Hematopoietic multipotent progenitor cell treated with erythropoietin and hydrocortisone succinate and interleukin-3 and kit ligand, for 6 days (in vitro differentiated cells): ENCODE measurements at places on chromosomes 16 and 17.

- no peak for DNase-seq
Observed at GRCh38 chr16:47888142-47888541, 267.7 kb downstream of the ABCC12 start.

- DNase-seq: no peak
Observed at GRCh38 chr17:81453076-81453475, 57.8 kb downstream of the BAHCC1 start.

GRCh38 chr16:65176603-65177002 lies 54.7 kb upstream of the CDH11 start:
- DNase-seq: no peak

- DNase-seq: no peak
Observed at GRCh38 chr17:71114911-71115668, 945.8 kb downstream of the KCNJ2 start.

GRCh38 chr17:77242118-77242851 lies 101.5 kb downstream of the SEC14L1 start:
- no peak for DNase-seq

- DNase-seq: no peak
Observed at GRCh38 chr16:57742543-57742942, 7.0 kb downstream of the KATNB1 start.
